ENCODE measurements at places on chromosomes 2 and 18.
A peak's percentile ranks its signal among the peaks of the same experiment; 100 is the strongest.

GRCh38 chr2:237923481-237924163 is 43.2 kb upstream of the UBE2F start:
- peak; percentile 53 for DNase-seq

DNA sequence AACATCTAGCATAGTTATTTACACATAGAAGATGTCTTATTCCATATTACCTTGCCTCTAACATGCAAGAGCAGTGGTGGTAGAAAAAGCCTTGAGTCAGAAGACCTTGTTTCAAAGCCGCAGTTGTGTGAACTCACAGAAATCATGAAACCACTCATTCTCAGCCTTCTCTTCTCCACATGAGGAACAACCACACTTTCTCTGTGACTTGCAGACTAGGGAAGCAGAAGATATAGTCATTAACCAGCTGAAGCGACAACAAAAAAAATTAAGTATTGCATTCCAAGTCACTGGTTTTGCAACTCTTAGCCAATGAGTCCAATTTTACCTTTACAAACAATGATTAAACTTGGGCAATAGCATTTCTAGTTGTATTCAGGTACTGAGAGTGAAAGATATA is 19.0 kb downstream of the TWSG1 start:
- no peak for DNase-seq

- DNase-seq = no peak
These were observed 204.1 kb downstream of the ARHGAP15 start for GRCh38 chr2:143333168-143333791.

GRCh38 chr2:85369500-85369899 is 14.9 kb downstream of the ELMOD3 start:
- DNase-seq = no peak

GRCh38 chr2:23381485-23381884 is 3.5 kb upstream of the KLHL29 start:
- no peak for DNase-seq

GRCh38 chr2:196160946-196161345 is 10.4 kb downstream of the STK17B start:
- no peak for DNase-seq

- DNase-seq = no peak
These were observed 37.6 kb upstream of the MGAT5 start for GRCh38 chr2:134216152-134216829.

DNA sequence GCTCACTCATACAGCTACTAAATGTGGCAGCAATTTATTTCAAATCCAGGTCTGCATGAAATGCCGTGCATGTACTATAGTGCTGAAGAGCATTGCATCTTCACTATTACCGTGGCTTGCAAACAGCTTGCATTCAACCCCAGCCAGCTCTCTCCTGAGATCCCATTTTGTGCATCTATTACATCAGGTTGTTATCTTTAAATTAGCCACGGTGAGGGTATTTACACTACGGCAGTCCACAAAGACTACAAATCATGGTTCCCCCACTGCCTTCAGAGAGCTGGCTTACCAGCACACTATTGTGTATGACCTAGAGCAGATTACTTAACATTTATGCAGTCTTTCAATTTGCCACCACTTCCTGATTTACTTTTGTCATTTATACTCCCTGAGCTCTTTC is 621.3 kb upstream of the LRATD1 start:
- DNase-seq = no peak

DNA sequence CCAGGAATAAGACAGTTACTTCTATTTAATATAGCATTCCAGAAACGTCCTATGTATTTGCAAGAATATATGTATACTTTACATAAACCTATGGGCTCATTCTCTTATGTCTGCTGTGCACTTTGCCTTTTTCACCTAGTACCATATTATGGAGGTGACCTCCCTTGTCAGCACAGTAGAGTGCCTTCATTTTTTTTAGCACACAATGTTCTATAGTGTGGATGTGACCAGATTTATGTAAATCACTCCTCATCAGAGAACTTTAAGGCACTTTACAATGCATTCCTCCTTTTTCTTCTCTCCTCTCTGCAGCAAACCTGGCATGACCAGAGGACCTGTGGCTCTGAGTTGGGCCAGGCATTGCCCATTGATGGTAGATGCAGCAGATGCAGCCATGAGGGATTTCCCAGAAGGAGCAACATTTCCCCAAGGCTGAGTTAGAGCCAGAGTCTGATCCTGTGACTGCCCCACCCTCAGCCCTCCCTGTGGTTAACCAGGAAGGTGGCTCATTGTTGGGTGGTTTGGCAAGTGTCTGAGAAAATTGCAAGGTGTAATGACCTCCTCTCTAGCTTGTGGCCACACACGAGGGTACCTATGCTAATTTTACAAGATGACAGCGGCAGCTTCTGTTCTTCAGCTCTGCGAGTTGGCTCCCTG is 76.5 kb upstream of the DLX2 start:
- DNase-seq = no peak

DNA sequence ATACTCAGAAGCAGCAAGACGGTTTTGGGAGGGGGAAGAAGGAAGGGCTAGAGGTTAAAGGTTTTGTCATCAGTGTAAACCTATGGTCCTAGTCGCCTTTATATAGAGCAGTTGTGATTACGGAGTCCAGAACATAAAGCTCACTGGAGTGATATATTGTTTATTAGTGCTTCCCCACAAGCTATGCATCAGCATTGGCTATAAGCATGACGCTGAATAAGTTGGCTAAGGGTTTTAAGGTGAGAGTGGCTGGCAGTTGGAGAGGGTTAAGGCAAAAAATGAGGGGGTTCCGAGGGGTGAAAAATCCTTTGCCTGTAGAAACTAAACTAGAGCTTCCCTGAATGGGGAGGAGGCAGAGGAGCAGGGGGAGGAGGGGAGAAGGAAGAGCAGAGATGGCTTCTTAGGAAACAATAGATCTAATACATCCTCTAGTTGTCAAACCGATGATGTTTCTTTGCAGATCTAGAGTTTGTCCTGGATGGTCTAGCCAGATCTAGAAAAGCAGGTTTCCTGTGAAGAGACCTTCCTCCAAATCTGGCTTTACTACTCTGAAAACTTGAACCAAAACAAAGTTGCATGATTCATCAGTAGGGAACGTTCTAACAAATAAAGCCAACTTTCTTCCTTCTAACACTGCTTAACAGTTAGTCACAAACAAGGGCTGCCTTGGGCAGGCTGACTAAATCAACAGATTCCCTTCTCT is 2.5 kb downstream of the KLF7 start:
- DNase-seq = no peak

DNA sequence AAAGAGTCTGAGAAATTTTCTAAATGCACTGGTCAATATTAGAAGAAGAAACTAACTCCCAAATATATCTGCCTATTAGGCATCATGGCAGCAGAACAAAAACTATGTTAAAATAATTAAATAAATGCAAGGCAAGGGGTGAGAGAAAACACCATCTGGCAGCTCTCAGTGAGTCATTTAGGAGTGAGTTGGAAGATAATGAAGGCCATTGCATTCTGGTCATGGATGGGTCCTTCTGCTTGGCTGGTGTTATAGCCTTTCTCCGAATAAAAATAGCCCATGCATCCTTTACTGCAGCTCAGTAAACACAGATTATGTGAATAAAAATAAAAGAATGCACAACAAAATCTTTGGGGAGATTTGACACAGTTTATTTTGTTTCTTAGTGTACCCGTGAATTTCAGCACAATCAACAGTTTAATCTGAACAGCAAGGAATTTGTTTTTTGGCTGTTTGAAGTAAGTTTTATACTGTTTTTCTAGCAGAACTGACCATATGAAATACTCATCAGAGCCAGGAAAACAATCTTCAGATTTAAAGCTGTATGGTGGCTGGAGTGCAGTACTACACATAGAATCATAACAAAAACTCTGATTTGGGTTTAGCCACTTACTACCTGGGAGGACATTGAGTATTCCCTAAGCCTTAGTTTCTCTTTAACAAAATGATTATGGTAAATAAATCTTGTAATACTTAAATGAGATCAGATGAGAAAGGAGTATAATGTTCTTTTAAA is 225.1 kb upstream of the ITGA4 start:
- DNase-seq = no peak

DNA sequence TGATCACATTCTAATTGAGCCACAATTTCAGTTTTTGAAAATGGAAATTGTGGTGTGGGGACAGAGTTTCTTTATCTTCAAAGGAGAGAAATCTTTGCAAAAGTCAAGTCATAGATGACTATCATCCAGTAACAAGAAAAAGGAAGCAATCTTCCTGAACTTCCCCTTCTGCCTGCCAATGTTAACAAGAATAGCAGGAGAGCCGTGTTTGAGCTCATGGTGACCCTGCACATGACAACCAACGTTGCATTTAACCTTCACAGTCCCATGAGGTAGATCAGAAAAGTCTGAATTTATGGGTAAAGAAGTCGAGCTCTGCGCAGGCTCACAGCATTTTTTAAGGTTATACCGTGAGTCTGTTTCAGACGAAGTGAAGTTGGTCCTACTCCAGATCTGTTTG is 454.9 kb downstream of the LPIN1 start:
- DNase-seq = no peak

DNA sequence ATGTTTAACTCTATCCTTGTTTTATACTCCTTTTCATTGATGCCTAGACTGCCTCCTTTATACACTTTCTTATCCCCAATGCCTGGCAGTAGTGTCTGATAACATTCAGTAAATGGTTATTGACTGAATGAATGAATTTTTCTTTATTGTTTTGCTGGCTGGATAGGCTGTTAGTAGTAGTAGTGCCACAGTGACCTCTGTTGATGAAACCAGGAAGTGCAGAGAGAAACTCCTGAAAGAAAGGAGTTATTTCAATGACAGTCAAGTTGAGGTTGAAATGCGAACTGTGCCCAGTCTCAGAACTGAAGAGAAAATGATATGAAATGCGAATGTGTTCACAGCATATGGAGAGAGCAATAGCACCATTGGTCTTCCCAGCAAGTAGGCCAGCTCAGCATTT is 26.8 kb upstream of the SLC9A2 start:
- DNase-seq = no peak

DNA sequence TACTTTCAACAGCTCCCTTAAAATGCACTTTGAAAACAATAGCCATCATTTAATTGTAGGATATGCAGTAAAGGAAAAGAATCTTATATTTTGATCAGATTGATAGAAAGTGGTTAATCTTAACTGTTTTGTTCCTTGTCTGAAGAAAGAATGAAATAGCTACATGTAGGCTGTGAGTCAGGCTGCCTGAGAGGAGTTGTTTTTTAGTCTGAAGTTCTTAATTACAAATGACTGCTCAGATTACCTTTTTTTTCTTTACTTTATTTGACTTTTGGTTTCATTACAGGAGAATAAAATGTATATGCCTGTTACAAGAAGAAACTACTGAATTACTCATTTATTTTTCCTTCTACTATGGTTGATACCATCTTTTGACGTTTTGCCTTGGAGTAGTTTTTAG is 56.8 kb downstream of the AGFG1 start:
- no peak for DNase-seq

- no peak for DNase-seq
These were observed 7.2 kb downstream of the CCDC68 start for GRCh38 chr18:54952026-54952425.

DNA sequence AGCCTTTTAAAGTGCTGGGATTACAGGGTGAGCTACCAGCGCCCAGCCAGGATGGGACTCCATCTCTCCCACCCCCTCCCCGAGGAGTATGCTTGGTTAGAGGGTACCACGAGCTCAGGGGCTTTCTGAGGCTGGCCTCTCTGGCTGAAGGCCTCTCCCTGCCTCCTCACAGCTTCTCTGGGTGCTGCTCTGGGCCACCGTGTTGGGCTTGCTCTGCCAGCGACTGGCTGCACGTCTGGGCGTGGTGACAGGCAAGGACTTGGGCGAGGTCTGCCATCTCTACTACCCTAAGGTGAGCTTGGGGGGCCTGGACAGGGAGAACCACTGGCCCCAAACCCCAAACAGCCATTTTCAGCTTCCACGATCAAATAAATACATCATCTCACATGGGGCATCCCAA is 2.9 kb downstream of the SLC11A1 start:
- DNase-seq = no peak

DNA sequence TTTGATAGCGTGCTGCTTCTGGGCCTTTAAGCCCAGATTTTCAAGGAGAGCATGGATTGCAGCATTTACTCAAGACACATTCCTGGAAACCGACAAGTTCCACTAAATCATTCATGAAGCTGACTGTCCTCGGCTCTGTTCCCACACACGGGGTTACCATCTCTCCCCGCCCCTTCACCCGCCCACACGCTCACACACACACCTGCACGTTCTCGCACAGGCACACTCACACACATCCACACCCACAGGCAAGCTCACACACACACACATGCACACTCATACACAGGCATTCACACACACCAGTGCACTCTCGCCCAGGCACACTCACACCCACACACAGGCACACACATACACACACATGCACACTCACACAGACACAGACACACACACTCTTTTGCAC is 150.0 kb upstream of the AGAP1 start:
- no peak for DNase-seq

GRCh38 chr2:126898636-126899035 is at the start of gene TEX51:
Gene TEX51 (plus strand): TSS chr2:126898890. CDS start chr2:126898919, 29 bp downstream.
- DNase-seq = no peak

DNA sequence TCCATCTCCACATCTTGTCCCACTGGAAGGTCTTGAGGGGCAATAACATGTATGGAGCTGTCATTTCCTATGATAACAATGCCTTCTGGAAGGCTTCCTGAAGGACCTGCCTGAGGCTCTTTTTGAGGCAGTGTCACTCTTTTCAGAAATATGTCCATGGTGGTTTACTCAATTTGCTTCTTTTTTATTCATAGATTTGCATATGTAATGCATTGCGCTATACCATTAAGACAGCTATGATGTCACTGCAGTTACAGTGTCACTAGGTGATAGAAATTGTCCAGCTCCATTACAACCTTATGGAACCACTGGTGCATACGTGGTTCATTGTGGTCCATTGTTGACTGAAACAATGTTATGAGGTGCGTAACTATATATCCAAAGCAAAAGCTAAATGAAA is 19.9 kb downstream of the NABP1 start:
- no peak for DNase-seq

GRCh38 chr2:146927080-146927711 is 917.6 kb upstream of the ACVR2A start:
- no peak for DNase-seq

GRCh38 chr2:27989149-27989548 is 98.6 kb downstream of the BABAM2 start:
- DNase-seq = no peak

- no peak for DNase-seq
These were observed 98.2 kb upstream of the MAPRE2 start for GRCh38 chr18:34942975-34943374.

- no peak for DNase-seq
These were observed 29.0 kb upstream of the GIGYF2 start for GRCh38 chr2:232667989-232668583.

DNA sequence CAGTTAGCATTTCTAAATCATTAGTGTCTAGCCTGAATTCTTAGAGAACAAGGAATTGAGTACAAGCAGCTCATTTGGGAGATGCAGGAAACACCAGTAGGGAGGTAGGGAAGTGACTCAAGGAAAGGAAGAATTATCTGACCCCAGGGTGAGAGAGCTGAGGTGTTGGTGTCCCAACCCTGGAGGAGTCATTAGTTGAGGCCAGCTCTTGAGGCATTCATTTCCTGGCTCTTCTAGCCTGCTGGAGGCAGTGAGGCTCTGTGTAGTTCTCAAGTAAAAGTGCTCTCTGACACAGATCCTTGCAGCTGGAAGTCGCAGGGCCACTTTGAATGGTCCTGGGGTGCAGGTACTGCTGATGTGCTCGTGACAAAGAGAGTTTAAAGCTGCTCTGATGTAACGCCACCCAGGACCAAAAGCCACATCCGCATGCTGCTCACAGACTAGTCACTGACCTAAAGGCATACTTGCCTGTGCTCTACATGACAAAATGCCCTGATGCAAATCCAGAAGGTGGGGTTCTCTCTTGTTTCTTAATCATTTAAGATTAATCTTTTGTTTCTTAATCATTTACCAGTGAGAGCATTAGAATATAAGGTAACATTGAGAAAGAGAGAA is 299.5 kb upstream of the LYPD1 start:
- DNase-seq = no peak
